ENCODE measurements at places on chromosomes 2 and 18.

- DNase-seq: no peak
These were observed 1.3 kb downstream of the CYP27C1 start for GRCh38 chr2:127218812-127219170.

GRCh38 chr2:71603311-71603811 is 150.0 kb downstream of the DYSF start:
- DNase-seq: no peak

DNA sequence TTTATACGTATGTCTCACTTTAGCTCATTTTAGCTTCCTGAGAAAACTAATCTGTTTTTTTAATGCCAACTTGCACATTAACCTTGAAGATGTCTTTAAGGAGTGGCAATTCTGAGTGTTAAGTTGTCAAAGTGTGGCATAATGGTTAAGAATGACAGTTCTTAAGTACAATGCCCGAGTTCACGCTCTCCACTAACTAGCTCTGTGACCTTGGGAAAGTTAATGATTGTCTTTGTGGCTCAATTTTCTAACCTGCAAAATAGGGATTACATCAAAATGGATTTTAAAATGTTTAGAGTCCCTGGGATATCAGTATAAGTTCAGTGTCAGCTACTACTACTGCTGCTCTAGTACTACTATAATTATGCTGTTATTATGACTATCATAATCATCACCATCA is 409.7 kb downstream of the SOCS6 start:
- no peak for DNase-seq

DNA sequence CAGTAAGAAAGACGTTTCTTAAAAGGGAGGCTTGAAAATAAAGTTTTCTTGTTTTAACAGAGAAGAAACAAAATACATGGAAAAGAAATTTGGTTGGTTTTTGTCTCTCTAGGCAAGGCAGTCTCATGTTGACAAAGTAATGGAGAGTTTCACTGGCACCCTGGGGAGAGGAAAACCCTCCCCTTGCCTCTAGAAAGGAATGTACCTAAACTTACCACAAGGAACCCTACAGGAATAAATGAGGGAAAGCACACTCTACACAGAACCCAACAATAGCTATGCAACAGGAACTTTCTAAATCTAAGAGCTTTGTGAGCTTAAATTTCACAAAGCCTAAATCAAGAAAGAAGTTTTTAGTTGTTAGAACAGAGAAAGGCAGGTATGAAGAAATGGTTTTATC is 37.0 kb downstream of the FIGN start:
- no peak for DNase-seq

- no peak for DNase-seq
These were observed 22.7 kb downstream of the RNF152 start for GRCh38 chr18:61870151-61870550.

GRCh38 chr2:27839022-27839618 is 51.1 kb downstream of the RBKS start:
- DNase-seq: no peak

GRCh38 chr2:96548558-96549465 is 12.3 kb downstream of the ARID5A start:
- no peak for DNase-seq

DNA sequence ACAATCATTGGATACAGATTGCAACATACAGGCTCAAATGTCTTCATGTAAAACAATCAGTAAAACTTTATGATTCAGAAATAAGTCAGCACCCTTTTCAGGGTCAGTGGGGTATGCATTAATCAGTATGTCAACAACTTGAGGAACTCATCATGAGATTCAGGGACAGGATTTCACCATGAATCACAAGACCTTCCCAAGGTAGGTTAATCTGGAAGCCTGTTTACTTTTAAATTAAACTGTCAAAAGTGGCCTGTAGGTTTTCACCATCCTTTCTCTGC is 104.8 kb downstream of the SP100 start:
- DNase-seq: no peak

GRCh38 chr2:19643117-19643518 is 258.7 kb downstream of the TTC32 start:
- DNase-seq: no peak

- DNase-seq: no peak
These were observed 666.5 kb downstream of the SLC4A3 start for GRCh38 chr2:220293966-220294365.

DNA sequence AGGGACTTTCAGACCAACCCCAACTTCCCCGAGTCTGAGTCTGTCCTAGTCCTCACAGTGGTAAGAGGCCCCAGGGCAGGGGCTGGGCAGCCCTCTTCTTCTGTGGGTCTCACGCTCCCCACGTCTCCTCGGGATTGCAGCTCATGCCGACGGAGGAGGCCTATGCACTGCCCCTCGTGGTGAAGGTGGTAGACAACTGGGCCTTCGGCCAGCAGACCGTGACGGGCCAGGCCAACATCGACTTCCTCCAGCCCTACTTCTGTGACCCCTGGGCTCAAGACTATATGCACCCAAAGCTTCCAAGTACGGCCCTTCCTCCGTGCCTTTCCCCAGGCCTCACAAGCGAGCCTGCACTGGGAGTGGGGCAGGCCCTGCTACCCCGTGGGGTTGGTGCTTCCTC is 44.3 kb downstream of the LMAN2L start:
- DNase-seq: no peak

DNA sequence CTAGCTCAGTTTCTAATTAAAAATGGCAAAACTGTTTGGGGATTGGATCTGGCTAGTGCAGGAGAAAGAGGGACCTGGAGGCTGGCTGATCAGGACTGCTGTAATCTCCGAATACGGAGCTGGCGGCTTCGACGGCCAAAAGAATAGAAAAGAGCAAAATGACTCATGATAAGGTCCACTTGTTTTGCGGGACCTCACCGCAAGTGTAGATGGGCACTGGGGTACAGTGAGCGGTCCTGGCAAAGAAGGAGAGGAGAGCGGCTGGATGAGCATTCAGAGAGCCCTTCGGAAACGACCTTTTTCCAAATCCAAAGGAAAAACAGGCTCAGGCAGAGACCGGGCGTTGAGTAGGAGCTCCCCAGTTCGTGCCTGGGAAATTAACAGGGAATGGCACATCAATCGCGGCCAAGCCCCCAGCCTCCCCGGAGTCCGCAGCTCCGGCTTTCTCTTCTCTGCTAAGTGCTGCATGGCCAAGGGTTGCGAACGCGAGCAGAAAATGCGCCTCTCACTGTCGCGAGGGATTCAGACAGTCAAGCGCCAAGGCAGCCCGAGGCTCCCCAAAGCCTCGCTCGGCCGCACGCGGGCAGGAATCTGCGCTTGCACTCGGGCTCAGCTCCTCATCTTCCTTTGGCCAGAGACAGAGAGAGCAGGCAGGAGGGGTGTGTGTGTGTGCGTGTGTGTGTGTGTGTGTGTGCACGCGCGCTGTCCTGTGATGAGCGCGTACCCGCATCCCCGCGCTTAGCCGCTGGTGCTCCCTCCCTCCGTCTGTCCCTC is 1.8 kb downstream of the DCC start:
- DNase-seq: no peak

DNA sequence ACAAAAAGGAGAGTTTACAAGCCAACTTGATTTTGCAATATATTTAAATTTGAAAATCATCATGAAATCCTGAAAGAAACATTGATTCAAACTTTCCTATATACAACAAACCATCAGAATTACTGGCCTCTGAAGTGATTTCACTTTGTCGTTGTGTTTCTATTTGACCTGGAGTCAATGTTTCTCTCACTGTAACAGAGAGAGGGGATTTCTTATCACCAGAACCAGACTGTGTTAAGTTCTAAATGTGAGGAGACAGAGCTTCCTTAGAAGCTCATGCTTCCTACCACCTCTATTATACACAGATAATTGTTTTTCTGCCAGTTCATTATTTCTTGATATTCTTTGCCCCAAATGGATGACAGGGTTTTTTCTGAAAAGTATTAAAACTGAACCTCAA is 245.0 kb upstream of the RND3 start:
- no peak for DNase-seq

DNA sequence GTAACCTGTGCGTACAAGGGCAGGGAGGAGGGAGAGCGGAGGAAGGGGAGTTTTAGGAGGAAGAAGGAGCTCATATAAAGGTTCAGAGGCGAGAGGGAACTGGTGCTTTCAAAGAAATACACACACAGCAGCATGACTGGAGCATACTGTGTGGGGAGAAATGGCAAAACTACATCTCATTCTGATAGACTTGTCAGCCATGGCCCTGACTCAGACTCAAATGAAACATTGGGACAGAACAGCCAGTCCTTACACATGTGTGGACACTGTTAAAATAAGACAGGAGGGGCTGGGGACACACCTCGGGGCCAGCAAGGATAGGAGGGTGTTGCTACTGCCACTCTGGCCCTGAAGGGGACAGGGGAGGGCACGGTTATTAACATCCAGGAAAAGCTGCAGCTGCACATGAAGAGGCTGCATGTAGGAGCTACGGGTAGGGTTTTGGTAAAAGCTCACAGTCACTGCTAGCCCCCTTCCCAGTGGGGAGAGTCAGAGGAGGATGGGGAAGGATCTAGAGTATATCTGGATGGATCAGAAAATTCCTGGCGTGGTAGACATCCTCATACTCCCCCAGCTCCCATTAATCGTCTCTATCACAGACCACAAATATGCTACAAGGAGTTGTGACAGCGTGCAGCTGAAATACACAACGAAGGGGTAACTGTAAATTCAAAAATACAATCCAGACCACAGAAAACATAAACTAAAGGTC is 110.5 kb downstream of the GATA6 start:
- no peak for DNase-seq

DNA sequence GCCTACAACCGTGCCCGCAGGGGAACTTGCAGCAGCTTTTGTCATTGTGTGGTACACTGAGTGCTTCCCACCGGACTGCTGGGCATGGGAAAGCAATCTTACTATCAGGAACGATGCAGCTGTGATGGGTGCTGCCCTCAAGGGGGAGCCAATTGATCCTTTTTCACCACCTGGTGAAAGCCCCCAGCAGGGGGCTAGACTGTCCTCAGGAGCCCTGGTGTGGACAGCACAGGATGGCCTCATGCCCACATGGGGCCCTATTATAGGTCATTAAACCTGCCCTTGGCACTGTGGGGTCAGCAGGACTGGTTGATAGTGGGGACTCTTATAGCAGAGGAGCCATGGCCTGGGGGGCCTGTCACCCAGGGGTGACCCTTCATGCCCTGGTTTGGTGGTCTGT is 172.2 kb downstream of the GLI2 start:
- no peak for DNase-seq

DNA sequence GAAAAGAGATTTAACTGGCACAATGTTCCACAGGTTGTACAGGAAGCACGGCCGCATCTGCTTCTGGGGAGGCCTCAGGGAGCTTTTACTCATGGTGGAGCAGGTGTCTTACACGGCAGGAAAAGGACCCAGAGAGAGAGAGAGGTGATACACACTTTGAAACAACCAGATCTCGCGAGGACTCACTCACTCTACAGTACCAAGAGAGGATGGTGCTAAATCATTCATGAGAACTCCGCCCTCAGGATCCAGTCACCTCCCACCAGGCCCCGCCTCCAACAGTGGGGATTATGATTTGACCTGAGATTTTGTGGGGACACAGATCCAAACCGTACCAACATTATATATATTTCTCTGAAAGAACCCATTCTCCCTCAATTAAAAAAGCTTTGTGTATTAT is 79.7 kb upstream of the DOCK10 start:
- DNase-seq: no peak

- no peak for DNase-seq
These were observed 3.5 kb downstream of the ATP6V1B1 start for GRCh38 chr2:70939001-70939838.

- no peak for DNase-seq
These were observed 319.9 kb upstream of the HS6ST1 start for GRCh38 chr2:128638341-128639119.

GRCh38 chr18:10896851-10897250 is 252.5 kb downstream of the PIEZO2 start:
- no peak for DNase-seq

- no peak for DNase-seq
These were observed 32.2 kb downstream of the ZC3H15 start for GRCh38 chr2:186518291-186518690.

DNA sequence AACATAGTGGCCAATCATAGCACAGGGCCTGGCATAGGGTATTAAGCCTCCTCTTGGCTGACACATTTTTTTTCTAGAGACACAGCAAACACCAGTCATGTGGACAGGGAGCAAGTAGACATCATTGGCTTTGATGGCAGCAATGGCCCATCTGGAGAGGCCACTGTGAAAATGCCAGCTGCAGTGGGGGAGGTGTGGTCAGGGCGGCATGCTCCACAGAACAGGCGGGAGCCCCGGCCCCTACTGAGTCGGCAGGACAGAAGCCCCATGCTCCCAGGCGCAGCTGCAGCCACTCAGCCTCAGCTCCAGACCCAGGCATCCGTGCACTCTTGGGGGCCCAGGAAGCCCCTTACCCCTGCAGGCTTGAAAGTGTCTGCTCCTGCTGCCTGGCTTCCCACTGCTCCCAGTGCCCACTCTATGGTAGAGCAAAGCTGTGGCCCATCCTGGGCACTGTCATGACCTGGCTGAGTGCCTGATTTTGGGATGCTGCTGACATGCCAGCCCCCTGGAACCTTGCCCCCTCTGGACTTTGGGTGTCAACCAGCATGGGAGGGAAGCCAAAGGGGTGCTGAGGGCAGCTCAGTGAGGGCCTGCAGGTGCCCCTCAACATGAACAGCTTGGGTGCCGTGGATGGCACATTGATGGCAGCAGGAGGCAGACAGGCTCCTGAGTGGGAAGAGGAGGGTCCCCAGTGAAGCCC is 23.3 kb upstream of the UBE2F start:
- DNase-seq: no peak

GRCh38 chr2:69227716-69228115 is 159.3 kb downstream of the GFPT1 start:
- DNase-seq: no peak

- DNase-seq: no peak
These were observed 1430.8 kb upstream of the NXPH2 start for GRCh38 chr2:140210963-140211362.

DNA sequence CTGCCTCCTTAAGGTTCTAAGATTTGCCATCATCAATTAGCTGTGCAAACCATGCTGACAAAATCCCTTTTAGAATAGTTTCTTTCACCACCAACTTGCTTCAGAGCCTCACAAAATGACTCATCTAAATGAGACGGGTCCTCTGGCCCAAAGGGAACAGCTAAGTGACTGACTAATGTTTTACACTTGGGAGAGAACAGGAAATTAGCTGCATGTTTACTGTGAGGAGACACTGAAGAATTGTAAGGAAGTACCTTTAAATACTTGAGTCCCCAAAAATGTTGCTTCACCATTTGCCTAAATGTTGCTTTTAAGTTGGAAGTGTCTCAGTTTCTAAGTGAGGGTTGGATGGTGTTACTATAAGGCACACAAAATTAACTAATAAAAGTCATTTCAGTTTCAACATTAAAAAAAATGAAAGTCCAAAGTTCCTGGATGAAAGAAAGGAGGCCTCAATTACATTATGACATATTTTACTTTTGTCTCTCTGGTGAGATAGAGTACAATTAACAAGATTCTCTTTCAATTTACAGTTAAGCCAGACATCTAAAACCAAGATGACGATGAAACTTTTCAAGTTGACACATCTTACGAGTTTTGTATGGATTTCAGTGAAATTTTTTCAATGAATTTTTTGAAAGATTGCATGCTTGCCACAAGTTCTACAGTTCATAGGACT is 229.1 kb upstream of the FN1 start:
- no peak for DNase-seq

GRCh38 chr2:182245963-182246362 is 180.9 kb downstream of the PDE1A start:
- DNase-seq: no peak

GRCh38 chr2:120310136-120310535 is 35.8 kb upstream of the INHBB start:
- no peak for DNase-seq

Data from activated CD8-positive, alpha-beta memory T cell treated with anti-CD3 and anti-CD28 coated beads for 4 hours (primary cell).